Renal pelvis (tissue), 12 donors: ENCODE measurements at places on chromosomes 16 and 17.

GRCh38 chr16:65126845-65127624 lies 5.2 kb upstream of the CDH11 start:
- no peak for DNase-seq

- DNase-seq: no peak
Observed at GRCh38 chr16:982145-983043, 824 bp downstream of the SOX8 start.

GRCh38 chr17:81471818-81472456 lies 40.7 kb downstream of the ACTG1 start:
- peak; percentile 83 for DNase-seq

- DNase-seq: no peak
Observed at GRCh38 chr16:68297908-68298307, 12.8 kb downstream of the SLC7A6OS start.

GRCh38 chr17:978103-979093 lies 1.2 kb downstream of the NXN start:
- DNase-seq: peak; percentile 46

GRCh38 chr17:1454541-1454940 lies 1.5 kb downstream of the CRK start:
- no peak for DNase-seq

DNA sequence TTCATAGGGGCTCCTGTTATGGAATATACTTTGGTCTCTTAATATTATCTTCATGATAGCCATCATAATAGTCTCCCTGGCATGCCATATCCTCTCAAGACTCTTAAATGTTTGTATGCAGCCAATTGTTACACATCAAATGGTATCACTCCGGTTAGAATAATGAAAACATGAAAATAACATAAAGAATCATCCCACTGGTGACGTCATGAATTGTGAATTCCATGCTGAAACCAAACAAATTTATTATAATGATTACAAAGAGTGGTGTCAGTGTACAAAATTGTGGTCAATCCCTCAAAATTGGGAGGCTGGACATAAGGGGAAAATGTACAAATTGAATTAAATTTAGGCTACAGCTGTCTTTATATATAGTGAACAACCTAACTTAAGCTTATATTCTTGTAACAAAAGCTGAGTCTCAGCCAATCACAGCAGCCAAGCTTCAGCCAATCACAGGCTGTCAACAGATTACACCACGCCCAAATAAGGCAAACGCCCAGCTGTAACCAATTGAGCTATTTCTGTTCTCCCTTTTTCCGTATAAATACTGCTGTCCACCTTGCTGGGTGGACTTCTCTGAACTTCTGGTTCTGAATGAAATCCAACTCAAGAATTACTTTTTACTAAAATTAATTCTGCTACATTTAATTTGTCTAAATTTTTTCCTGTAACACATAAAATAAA lies 156.1 kb downstream of the CHD9NB start:
- no peak for DNase-seq

GRCh38 chr16:17330044-17330443 lies 140.7 kb downstream of the XYLT1 start:
- no peak for DNase-seq

DNA sequence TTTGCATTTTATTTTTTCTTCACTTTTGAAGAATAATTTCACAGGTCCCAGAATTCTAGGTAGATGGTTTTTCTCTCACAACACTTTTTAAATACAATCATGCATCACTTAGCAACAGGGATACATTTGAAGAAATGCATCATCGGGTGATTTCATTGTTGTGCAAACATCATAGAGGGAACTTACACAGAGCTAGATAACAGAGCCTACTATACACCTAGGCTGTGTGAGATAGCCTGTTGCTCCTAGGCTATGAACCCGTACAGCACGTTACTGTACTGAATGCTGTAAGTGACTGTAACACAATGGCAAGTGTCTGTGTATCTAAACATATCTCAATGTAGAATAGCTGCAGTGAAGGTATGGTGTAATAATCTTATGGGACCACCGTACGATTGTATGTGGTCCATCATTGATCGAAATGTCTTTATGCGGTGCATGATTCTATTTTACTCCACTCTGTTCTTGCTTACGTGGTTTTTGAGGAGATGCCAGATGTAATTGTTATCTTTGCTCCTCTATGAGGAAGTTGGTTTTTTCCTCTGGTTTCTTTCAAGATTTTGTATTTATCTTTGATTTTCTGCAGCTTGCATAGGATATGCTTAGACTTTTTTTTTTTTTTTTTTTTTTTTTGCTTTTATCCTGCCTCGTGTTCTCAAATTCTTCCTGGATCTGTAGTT lies 35.5 kb upstream of the TMEM92 start:
- no peak for DNase-seq

DNA sequence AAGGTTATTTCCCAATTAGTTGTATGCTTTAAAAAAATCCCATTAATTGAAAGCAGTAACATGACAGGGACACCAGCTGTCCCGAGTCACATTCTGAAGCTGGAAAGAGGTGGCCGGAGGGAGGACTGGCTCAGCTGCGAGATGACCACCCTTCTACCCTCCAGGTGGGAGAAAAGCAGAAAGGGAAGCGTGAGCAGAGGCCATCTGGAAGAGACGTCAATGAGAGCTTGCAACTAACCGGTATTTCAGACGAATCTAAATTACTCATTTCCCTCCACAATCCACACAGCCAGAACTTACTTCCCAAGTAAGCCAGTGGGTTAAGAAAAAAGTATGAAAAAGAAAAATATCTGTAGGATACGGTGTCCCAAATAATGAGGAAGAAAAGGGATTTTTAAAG lies 28.5 kb upstream of the SLC38A8 start:
- no peak for DNase-seq

GRCh38 chr17:16818821-16819683 lies 129.0 kb downstream of the CCDC144A start:
- DNase-seq: no peak

DNA sequence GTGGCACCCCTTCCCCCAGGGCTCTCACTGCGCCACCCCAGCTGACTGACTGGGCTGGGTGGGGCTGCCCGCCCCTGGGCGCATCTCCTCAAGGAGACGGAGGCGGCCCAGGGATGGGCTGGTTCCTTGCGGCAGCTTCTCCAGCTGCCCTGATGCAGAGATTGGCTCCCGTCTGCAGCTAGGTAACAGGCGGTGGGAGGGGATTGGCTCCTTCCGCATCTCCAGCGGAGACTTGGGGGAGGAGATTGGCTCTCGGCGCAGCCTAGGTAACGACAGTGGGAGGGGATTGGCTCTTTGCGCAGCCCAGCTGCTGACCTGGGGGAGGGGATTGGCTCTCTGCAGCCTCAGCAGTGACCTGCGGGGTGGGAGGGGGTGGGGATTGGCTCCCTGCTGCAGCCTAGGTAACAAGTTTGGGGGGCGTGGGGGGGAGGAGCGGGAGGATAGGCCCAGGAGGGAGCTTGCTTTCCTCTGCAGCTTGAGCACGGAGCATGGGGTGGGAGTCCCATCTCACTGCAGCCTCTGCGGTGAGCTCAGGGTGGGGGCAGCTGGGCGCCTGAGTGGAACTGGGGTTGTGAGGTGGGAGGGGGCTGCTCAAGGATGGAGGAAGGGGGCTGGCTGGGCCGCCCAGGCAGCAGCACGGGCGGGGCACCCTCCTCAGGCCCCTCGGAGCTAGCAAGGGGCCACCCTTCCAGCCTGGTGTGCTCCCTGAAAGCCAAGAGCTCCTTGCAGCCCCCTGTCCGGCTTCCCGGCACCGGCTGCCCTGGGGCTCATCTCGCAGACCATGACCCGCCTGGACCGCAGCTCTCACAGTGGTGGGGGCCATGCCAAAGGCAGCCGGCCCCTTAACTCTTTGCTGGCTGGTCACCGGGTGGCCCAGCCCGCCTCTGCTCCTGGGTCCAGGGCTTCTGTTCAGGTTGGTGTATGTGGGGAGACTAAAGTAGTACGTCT lies 6.4 kb downstream of the NFE2L1 start:
- DNase-seq: peak; percentile 93

DNA sequence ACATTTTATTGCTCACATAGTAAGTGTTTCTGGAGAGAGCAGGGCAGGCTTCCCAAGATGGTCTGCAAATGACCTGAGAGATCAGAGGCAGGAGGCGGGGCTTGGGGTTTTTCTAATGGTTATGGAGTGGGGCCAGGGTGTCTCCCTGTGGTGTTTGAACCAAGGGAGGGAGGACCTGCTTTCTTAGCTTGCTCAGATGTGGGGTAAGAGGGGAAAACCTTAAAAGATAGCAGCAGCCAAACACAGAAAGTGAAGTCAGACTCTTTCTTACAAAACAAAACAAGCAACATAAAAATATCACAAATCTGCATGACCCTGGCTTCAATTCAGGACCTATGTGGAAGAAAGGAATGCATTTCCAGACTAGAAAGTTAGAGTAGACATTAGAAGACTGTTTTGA lies 22.9 kb upstream of the DNAJA2 start:
- no peak for DNase-seq

- no peak for DNase-seq
Observed at GRCh38 chr16:68382296-68382718, 66.0 kb downstream of the SMPD3 start.

DNA sequence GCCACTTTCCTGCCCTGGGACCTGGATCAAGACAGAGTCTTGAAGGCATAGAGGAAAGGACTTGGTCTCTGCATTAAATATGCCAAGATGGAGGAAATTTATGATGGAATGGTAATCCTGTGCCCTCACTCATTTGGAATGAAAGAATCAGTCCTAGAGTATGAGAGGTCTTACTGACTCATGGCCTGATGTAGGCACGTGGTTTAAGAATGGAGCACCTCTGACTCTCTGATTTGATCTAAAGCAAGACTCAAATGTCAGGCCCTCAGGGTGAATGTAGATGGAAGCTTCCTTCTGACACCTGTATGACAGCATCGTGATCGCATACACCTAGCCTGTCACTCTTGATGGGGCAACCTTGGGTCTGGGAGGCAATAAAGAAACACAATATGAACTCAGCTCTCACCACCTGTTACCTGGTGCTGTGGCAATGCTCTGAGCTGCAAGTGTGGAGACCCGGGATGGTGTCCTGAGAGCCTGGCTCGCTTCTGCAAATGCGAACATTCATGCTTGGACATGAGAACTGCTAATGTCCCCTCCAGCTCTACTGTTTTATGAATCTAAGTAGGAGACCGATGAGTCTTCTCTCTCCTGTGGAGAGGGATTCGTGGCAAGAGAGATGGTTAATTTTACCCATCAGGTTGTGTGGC lies 229.9 kb downstream of the ABCC12 start:
- no peak for DNase-seq

- DNase-seq: no peak
Observed at GRCh38 chr16:23952128-23952970, 116.6 kb downstream of the PRKCB start.

DNA sequence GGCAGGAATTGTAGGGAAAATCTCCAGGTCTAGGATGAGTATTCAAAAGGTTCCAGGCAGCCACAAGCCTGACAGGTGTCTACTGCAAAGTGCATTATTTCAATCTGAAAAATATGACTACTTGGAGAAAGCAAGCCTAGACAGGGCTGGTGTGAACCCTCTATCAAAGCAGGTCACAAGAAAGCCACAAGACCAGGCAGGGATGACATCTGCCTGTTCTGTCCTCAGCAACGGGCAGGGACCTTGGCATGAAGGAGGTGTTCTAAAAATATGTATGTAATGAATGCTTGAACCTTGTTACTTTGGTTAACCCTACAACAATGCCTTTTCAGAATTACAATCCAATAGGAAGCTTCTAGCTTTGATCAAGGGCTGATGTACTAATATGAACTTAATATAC lies 1.2 kb upstream of the COX6A2 start:
- DNase-seq: no peak

DNA sequence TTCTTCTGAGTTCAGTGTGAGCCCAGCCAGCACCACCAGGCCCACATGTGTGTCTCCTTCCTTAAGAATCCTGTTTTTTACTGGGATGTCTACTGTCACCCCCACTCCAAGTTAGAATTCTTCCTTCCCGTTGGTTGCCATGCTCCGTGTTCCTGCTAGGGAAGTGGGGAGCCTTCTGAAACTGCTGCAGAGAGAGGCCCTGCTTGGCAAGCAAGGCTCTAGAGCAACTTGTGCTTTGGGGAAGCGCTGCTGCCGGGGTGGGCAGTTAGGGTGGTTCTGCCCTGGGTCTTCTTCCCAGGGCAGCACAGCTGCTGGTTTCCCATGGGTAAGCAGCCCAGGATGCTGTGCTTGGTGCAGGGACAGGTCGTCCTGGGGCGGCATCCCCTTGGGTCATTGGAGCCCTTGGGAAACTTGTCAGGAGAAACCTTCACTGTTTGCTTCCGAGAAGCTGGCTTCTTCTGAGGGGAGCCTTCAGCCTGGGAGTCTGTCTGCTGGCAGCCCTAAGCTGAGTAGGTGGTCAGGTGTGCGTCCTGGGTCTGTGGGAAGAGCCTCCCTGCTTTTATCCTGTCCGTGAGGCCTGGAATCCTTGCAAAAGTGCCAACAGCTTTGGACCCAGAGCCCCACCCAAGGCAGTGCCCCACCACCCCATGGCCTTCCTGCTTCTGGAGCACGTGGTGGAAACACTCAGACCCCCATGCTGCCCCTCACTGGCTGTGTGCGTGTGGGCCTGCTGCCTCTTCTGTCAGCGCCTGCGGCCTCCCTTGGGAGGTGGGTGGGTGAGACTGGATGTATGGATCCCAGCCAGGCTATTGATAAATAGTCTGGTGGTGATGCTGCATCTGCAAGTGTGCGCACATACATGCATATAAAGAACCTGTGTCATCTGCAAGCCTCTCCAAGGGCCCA lies 71.8 kb downstream of the PLD6 start:
- no peak for DNase-seq

GRCh38 chr16:8885674-8886592 lies 3.8 kb downstream of the LITAFD start:
- DNase-seq: no peak

DNA sequence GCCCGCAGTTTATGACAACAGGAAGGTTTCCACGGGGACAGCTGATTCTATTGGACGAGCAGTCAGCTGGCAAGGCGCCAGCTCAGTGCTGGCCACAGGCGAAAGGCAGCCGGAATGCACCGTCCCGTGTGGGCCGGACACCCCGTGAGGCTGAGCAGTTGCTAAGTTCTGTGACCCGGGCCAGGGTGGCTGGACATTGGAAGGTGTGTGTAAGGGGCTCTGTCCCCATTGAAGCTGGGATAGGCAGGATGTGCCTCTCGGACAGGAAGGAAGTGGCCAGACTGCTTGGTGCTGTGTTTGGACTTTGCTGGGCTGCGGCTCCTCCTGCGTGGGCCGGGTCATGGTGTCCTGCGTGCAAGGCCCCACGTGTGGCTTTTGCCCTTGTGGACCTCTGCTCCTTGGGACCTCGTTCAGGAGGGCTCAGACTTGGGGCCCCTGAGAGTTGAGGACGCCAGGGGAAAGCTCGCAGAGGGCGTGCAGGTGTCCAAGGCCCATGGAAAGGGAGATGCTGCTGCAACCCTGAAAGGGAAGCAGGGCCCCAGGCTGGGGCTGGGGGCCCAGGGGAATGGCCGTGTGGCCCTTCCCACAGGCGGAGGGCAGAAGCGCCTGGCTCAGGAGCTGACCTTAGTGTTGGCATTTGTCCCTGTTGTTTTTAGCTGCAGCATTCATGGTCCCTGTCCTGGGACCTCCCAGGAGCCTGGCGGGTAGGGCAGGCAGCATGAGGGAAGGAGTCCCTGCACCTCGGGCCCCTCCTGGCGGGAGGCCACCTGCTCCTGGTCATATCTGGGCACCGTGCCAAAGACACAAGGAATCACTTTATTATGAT lies 10.0 kb downstream of the BAIAP2 start:
- peak; percentile 91 for DNase-seq

- DNase-seq: no peak
Observed at GRCh38 chr16:1036166-1036565, 36.4 kb upstream of the SSTR5 start.
